ENCODE measurements at places on chromosomes 6 and 20.

DNA sequence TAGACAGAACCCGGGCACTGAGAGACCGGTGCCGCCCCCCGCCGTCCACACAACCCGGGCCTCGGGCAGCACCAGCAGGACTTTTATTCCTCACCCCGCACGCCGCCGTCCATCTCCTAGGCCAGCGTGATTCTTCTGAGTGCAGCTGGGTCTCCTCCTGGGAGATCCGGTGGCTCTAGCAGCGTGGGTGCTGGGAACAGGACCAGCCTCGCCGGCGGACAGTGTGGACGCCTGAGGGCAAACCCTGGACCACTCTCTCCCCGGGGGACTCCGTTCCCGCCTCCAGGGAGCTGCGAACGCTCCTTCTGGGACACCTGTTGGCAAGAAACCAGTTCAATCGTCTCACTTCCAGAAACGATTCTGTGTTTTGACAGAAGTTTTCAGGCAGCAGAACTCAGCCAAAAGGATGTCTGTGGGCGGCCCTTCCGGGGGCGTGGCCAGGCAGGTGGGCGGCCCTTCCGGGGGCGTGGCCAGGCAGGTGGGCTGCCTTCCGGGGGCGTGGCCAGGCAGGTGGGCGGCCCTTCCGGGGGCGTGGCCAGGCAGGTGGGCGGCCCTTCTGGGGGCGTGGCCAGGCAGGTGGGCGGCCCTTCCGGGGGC lies 130.7 kb downstream of the DLL1 start:
- peak; percentile 16 for DNase-seq

DNA sequence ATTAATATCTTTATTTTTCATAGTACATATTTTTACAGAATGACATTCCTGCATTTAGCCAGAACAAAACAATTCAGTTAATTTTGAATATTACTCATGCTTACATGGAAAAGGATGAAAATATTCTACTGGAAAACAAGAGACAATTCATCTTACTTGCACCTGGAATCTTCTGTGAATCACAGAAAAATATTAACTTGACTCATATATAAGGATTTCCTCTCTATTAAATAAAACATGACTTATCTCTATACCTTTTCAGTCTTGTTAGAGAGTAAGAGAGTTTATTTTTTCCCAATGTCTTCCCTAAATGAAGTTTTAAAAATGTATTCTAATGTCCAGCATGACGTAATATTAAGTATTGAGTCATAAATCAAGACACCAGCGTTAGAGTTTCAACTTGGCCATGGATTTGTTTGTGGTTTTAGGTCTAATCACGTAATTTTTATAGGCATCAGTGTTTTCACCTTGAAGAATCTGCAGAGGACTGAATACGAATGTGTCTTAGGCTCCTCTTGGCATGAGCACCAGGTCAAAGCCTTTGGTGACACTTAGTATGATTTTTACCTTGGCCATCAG lies 445.1 kb upstream of the JAG1 start:
- DNase-seq, result no peak

GRCh38 chr6:131914234-131914633 lies 36.9 kb downstream of the CCN2 start:
- DNase-seq, result no peak

GRCh38 chr6:107691062-107691751 lies 132.9 kb downstream of the SCML4 start:
- no peak for DNase-seq

DNA sequence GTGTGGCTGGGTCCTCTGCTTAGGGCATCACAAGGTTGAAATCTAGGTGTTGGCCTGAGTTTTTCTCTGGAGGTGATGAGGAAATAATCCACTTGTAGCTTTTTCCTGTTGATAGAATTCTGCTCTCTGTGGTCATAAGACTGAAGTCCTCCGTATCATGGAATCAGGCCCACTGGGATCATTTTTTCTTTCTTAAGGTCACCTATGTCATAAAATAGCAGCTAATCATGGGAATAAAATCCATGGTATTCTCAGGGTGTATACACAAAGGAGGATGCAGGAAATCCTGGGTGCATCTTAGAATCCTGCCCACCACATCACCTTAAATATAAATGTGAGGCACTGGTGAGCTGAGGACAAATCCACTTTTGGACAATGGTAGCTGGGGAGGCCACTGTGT lies 72.7 kb downstream of the PRDM1 start:
- DNase-seq, result no peak

DNA sequence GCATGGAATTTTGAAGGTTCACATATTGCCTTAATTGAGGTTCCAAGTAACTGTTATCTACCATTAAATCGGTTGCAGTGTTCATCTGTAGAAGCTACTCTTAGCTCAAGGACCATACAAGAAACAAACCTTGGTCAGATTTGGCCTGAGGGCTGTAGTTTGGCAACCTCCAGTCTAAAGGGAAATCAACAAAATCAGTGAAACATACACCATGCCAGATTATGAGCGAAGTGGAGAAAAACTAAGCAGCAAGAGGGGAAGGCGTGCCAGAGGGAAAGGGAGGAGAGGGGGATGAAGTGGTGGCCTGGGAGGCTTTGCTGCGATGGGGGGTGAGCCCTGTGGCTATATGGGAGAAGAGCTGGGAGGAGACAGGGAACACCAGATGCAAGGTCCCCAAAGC lies 8.8 kb upstream of the SNAI1 start:
- DNase-seq, result no peak

DNA sequence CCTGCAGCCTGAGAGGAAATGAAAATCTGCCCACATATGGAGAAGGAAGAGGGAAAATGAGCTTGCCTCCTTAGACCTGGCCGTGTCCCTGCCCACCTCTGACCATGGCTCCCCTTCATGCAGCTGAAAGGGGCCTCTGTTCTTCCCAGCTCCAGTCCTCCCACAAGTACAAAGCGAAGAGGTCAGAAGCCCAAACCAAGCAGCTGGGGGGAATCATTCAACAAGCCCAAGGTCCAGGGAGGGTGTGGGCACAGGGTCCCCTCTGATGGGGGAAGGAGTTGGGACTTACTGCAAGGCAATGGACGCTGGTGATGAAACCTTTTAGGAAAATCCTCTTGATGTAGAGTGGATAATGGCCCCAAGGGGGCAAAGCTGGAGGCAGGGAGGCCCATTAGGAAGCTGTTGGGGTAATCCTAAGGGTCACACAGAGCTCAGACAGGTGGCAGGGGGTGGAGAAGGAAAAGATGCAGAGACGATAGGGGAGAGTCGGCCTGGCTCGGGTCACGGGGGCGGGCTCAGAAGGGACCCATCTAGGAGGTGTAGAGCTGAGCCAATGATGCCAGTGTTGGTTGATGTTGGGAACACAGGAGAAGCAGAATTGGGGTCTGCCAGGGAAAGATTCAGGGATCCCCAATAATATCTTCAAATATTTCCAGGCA lies 16.1 kb upstream of the GRM4 start:
- no peak for DNase-seq

DNA sequence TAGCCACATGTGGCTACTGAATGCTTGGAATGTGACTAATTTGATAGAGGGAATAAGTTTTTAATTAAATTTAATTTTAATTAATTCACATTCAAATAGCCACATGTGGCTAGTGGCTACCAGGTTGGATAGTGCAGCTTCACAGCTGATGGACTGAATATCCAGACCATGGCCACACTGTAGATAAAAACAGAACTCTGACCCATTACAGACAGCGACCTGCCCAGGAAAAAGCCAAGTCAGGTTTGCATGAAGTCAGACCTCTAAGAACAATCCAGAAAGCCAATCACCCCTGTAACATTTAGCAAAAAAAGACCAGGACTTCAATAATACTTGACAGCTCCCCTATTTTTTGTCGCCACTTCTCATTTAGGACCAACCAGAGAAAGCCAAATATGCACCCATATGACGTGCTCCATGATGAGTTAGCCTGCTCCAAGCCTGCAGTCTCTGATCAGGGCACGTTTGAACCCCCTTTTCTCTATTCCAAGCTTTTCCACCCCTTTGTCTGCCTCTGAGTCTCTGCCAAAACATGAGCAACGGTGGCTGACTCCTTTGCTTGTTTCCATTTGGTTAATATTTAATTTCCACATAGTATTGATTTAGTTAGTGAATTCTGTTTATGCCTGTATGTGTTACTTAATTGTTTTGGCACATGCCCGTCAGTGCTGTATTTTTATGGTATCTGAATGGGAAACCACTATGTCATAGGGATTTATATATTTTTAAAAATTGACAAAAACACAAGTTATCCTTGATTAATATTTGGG lies 636.3 kb downstream of the UTRN start:
- no peak for DNase-seq

DNA sequence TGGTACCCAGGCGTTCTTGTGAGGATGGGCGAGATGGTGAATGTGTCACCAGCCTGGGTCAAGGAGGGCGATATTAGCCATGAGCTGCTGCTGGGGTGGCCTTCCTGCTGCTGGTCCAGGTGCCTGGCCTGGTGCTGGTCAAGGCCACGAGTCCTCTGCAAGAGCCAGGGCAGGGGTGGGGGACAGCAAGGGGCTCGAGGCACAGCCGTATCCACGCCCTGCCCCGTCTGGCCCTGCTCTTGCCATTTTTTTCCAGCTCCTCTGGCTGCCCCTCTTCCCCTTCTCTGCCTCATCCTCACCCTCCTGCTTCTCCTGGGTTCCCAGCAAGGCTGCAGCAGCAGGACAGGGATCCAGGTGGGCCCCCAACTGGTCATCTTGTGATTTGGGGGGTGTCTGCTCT lies 51.2 kb downstream of the CDH4 start:
- no peak for DNase-seq

DNA sequence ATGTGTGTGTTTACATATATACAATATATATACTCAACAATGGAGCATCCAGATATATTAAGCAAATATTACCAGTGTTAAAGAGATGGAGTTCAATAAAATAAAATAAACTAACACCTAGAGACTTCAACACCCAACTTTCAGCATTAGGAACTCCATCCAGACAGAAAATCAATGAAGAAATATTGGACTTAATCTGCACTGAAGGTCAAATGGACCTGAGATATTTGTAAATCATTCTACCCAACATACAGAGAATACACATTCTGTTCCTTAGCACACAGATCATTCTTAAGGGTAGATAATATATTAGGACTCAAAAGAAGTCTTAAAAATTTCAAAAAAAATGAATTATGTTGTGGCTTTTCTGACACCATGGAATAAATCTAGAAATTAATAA lies 832.3 kb upstream of the ADGRB3 start:
- no peak for DNase-seq

DNA sequence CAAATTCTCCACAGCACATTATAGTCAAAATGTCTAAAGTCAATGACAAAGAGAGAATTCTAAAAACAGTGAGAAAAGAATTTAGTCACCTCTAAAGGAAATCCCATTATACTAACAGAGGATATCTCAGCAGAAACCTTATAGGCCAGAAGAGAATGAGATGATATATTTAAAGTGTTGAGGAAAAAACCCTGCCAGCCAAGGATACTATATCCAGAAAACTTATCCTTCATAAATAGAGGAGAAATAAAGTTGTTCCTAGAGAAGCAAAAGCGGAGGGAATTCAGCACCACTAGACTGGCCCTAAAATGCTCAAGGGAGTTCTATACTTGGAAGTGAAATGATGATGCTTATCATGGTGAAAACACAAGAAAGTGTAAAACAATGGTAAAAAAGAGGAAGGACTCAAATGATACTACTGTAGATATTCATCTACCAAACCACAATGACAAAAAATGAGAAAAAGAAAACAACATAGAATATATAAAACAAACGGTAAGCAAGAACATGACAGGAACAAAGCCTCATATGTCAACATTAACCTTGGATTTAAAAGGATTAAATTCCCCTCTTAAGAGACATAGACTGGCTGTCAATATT lies 16.7 kb downstream of the GPRC6A start:
- no peak for DNase-seq

DNA sequence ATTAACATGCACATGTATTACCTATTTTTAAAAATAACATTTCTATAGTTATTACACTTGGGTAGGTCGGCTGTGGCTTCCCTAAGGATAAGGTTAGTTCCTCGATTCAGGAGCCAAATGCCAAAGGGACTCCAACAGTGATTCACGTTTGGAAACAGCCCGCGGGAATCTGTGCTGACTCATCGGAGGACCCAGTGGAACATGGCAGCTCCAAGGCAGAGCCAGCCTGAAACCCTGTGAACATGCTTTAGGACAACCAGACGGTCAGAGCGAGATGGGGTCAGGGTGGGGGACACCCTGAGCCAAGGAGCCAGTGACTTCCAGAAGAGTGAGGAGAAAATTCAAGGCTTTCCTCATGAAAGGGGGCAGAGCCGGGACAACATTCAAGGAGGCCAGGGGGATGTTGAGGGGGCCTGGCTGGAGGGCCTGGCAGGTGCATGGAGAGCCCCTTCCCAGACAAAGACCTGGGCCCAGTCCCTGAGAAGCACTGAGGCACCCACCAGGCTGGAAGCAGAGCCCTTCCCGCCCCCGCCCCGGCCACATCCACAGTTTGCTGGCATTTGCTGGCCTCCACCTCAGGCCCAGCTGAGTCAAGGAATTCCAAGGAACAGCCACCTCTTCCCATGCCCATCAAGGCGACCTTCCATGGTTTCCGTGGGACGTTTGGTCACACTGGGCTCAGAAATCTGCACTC lies 133.2 kb downstream of the SNX5 start:
- no peak for DNase-seq

GRCh38 chr6:22150368-22151035 lies 146.3 kb downstream of the PRL start:
- no peak for DNase-seq

DNA sequence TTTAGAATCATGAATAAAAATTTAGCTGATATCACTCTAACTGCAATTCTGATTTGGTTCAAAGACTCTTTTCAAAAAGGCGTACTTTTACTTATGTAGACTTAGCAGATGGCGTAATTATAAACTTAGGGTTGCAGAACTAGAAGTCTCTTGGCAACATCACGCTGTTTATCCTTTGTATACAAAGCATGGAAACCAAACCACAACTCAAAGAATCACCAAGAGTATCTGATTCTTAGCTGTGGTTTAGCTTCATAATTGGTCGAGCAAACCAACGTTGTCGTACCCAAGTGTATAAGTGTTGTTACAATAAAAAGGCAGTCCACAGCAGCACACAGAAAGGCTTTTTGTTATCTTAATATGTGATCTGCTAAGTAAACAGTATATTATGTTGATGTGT lies 18.2 kb downstream of the STMND1 start:
- DNase-seq, result no peak

DNA sequence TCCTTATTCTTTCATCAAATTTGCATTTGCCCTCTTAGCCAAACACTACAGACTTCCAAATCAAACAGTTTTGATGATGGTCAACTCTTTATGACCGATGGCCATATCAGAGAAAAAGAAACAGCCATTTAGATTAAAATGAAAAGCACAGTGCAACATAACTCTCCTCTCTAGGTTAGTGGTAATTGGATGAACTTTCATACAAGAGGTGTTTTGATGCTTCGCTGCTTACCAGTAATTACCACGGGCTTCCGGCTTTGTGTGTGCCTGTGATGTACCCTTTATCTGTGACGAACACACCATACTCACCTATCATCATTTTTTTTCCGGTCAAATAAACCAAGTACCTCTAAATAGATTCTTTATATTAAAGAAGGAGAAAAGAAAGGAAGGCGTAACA lies 181.8 kb downstream of the FOXA2 start:
- no peak for DNase-seq

DNA sequence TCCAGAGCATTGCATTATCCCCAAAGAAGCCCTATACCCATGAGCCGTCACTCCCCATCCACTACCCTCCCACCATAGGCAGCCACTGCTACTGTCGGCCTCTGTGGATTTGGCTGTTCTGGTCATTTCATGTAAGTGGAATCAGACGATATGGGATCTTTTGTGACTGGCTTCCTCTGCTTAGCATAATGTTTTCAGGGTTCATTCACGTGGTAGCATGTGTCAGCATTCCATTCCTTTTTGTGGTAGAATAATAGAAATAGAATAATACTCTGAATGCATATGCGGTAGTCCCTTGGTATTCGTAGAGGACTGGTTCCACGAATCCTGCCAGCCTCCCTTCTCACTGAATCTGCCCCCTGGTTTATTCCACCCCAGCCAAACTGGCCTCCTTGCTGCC lies 402.6 kb upstream of the SULF2 start:
- no peak for DNase-seq

All from T-helper 2 cell (primary cell).